Small intestine (tissue), 16 donors: ENCODE measurements at places on chromosomes 6 and 20. TPM values are rescaled to one million over a fixed set of nuclear protein-coding genes. Genes with fewer than 3 reads are reported as not detected.
A peak's percentile ranks its signal among the peaks of the same experiment; 100 is the strongest.

WFDC12 gene
- 0.09 TPM for polyA plus RNA-seq

GRCh38 chr20:14445310-14445709 lies 107.9 kb upstream of the FLRT3 start:
- DNase-seq, result no peak

GRCh38 chr20:33465481-33466302 lies 22.1 kb upstream of the SNTA1 start:
- DNase-seq, result peak; percentile 35

- no peak for DNase-seq
Observed at GRCh38 chr20:8330785-8331695, 199.0 kb downstream of the PLCB1 start.

GRCh38 chr6:11040134-11040533 lies 4.0 kb downstream of the ELOVL2 start:
- DNase-seq, result no peak

GRCh38 chr20:23879811-23880374 lies 345 bp upstream of the CST5 start:
- peak; percentile 52 for DNase-seq

GRCh38 chr20:22515264-22515663 lies 69.1 kb downstream of the FOXA2 start:
- no peak for DNase-seq

DNA sequence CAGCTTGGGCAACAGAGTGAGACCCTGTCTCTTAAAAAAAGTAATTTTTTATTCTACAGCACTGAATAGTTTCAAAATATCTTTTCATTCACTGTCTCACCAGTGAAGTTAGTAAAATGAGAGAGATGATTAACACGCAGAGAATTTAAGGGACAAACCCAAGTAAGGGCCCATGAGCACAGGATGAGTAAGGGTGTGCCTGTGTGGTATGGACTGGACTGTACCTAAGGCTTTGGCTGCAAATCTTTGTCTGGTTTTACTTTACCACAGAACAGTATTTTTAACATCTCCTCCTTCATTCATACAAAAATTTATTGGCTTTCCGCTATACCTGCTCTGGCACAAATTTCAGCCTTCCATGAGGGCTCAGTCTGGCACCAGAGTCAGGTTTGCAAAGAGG lies 433.3 kb downstream of the UTRN start:
- no peak for DNase-seq
